ENCODE measurements at places on chromosomes 7 and 10. TPM values are rescaled to one million over a fixed set of nuclear protein-coding genes. Genes with fewer than 3 reads are reported as not detected.
A peak's percentile ranks its signal among the peaks of the same experiment; 100 is the strongest.

GRCh38 chr10:132836832-132837540, 51.0 kb upstream of the NKX6-2 start:
- DNase-seq = no peak

DNA sequence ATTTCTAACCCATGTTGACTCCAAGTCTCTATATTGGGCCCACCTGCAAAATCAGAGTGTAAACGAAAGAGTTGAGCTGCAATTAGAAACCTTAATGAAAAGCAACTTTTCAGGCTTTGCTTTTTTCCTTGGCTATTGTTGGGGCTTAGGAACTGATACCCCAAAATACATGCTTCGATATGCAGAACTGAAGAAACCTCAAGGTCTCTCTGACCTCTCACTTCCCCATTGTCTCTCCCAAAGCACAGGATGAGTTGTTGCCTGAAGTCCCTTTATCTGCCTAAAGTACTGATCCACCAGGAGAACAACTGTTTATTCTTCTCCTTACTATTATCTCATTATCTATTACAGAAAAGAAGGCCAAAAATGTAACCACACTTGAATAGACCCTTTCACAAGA, 666.0 kb upstream of the LRRTM3 start:
- no peak for DNase-seq

DNA sequence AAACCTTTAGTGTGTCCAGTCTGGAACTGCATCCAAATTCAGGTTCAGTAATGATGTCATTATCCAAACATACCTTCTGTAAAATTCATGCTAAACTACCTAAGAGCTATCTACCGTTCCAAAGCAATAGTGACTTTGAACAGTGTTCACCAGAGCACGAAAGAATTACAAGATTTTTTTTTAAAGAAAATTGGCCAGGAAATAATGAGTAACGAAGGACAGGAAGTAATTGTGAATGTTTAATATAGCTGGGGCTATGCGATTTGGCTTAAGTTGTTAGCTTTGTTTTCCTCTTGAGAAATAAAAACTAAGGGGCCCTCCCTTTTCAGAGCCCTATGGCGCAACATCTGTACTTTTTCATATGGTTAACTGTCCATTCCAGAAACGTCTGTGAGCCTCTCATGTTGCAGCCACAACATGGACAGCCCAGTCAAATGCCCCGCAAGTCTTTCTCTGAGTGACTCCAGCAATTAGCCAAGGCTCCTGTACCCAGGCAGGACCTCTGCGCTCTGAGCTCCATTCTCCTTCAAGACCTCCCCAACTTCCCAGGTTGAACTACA, 694 bp upstream of the FAS start:
- DNase-seq = no peak

DNA sequence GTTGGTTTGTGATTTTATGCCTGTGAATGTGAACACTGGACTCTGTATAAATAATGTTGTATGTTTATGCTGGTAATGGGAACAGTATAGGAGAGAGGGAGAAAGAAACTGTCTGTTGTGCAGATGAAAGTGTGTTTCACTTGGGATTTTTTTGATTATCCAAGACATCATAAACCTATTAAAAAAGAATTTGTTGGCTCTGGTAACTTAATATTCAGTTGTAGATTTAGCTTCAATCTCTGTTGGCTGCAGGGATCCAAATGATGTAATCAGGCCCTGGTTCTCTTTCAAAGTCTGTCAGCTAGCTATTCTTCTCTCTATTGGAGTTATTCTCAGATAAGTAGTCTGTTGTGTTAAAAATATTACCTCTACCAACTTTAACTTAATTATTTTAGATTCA, 168.8 kb upstream of the RHOBTB1 start:
- DNase-seq = no peak

DNA sequence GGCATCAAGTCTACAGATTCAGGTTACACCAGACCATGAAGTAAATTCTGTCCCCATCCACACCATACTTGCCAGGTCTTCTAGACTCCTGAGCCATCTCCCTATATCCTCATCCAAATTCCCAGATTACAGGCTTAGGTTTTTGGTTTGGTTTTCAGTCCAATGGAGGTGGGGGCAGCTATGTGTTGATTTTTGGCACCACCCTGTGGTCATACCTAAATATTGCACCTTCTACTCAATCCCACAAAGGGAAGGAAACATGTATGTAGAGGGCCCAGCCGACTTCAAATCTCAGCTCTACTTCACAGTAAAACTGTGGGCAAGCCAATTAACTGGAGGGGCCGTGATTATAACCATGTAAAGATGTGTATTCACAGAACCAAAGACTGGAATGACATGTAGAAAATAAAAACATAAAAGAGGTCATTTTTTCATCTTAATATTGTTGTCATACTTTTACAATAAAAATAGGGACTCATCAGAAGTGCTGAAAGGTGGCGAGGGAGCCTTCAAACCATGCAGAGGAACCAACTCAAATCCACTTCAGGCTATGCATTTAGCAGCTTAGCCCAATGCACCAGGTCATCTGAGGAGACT, 19.8 kb downstream of the ERCC6 start:
- peak; percentile 35 for DNase-seq

GRCh38 chr10:113788604-113789083, 37.2 kb downstream of the PLEKHS1 start:
- peak; percentile 96 for DNase-seq

- no peak for DNase-seq
Measured at GRCh38 chr7:14833707-14834106, 68.8 kb downstream of the DGKB start.

DNA sequence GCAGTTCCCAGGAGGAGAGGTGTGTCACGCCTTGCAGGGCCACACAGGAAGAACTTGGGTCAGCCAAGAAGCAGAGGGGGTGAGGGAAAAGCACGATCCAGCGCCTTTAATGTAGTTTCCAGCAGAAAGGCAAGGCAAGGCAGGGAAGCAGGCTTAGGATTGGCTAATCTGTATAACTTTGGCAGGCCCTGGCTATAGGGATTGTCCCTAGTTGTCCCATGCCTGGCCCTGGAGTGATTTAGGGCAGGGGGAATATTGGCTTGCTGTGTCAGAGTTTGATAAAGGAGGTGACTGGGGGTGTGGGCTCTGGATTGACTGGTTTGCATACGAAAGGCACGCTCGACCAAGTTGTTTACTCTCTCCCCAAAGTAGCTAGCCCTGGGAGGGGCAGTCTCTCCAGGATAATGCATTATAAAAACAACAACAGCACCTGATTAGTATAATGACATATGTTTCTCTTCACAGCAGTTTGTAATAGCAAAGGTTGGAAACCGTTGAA, 44.5 kb downstream of the RBM28 start:
- no peak for DNase-seq

DNA sequence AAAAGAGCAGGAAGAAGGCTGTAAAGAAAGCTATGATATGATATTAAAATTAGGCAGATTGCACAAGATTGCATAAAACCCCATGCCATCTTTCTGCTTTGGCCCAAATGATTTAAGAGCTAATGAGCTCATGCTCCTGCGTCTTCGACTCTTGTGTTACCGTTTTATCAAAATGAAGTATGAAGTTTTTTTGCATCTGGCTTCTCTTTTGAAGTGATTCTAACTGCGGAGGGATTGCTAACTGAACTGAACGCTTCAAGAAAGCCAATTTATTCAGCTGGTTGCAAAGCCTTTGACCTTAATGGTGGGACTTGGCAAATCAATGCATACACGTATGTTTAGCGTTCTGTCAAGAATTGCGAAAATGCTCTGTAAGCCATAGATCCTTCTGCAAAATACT, 282.9 kb downstream of the TWIST1 start:
- DNase-seq = no peak

DNA sequence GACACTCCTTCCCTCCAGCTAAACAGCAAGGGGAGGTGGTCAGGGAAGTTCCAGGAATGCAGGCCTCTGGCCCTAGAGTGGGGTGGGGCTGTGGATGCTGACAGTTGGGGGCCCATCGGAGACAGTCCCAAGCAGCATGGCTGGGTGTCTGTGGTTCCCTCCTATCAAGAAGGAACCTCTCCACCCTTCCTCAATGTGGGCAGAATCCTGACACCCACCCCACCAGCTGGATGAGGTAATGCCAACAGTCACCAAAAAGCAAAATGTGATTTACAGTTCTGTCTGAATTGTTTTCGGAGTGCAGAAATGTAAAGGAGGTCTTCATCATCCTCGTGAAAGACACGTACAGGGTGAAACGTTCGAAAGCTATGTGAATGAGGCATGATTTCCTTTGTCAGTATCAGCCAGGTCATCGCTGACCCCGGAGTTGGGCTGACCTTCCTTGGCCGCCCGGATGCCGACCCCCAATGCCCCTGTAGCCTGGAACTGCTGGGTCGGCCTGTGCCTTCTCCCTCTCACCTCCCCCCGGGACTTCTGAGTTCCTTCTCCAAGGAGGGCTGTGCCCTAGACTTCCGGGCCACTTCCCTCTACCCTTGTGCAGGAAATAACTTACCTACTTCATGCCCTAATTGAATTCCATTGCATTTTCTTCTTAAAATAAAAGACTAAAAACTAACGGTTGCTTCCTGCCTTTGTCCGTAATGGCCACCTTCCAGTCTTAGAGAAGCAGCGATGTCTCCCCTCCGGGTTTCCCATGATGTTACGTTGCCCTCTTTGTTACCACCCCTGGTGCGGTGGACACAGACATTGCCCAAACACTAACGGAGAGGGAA, 24.5 kb downstream of the FOXK1 start:
- DNase-seq = no peak

DNA sequence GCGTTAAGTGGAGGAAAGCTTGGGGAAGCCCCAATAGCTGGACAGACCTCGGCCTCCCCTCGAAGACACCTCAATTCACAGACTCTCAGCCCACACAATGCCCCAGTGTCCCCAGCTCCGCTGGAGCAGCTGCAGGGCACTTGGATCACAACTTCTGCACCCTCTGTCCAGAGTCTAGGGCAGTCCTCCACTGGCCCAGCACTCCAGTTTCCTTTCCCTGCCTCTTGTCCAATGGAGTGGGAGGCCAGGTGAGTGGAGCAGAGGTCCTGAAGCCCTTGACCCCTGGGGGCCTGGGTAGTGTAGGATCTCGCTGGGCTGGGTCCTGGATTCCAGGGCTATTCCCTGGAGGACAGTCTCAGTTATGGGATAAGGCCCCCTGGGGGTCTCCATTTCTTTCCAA, 11.9 kb downstream of the SFRP5 start:
- no peak for DNase-seq

DNA sequence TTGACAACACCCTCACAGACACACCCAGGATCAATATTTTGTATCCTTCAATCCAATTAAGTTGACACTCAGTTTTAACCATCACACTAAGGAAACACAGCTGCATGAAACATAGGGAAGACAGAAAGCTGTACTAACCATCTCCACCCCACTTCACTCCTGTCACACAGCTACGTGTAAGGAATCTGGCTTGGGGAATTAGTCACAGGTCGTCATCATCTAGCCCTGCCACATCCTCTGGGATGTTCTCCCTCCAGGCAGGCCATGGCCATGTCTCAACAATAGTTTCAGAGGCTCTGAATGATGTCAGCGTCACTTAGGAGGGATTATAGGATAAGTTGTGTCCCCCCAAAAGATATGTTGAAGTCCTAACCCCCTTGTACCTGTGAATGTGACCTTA, 10.8 kb upstream of the SEMA3C start:
- DNase-seq = no peak

DNA sequence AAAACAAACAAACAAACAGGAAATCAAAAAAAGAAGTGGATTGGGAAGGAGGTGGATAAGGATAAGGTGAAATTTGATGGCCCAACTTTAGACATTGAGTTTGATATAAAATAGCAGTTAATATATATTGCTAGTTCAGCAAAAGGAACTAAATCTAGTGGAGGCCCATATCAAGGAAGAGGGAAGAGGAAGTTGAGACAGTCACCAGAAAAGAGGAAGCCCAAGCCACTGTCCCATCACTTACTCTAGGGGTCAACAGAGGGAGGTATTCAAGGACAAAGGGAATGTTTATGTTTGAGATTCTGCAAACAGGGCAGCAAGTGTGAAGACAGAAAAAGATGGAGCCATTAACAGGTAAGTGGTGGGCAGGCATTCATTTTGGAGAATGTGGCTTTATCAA, 3.7 kb downstream of the LAMTOR4 start:
- no peak for DNase-seq

DNA sequence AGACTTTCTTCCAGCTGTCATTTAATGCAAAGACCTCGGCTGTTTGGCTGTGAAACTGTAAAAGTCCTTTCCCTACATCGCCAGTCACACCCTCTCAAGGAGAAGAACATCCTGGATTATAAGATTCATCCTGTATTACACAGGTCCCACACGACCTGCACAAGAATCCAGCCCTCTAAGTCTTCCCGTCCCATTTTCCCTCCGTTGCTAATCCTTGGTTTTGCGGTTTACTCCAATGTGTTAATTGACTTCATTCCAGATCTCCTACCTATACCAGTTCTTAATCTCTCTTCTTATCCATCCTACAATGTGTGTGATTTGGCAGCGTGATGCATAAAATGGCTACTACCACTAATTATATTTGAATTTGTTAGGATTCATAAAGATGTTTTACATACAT, 110.4 kb downstream of the COL28A1 start:
- no peak for DNase-seq

GRCh38 chr7:30595436-30596013, 847 bp downstream of the GARS1 start:
- peak; percentile 22 for DNase-seq

DNA sequence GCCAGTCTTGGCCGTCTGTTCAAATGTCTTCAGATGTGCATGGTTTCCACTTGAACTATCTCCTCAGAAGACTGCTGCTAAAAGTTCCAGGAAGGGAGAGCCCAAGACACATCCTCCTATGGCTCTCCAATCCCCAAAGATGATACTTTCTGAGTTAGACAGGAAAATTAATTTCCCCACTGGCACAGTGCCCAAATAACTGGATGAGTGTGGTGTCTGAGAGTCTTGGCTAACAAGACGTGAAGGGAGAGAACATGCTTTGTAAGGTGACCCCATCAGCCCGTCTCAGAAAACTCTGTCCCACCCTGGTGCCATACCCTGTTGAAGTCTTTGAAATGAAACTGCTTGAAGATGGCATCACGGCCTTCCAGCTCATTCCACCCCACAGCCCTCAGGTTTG, 2.9 kb downstream of the PCBD1 start:
- DNase-seq = no peak

The OR2A42 gene
- not detected for total RNA-seq

The SLC26A3 gene
- not detected for total RNA-seq

The GOLGA7B gene
- total RNA-seq = 0.68 TPM

The LIPK gene
- not detected for total RNA-seq

The CCDC172 gene
- not detected for total RNA-seq

The IGF2BP3 gene
- total RNA-seq = 41.1 TPM

The ZNF487 gene
- total RNA-seq = 2.7 TPM

The CARD11 gene
- total RNA-seq = 27.7 TPM

The GNGT1 gene
- not detected for total RNA-seq
